ENCODE measurements at places on chromosomes 12 and 14.

DNA sequence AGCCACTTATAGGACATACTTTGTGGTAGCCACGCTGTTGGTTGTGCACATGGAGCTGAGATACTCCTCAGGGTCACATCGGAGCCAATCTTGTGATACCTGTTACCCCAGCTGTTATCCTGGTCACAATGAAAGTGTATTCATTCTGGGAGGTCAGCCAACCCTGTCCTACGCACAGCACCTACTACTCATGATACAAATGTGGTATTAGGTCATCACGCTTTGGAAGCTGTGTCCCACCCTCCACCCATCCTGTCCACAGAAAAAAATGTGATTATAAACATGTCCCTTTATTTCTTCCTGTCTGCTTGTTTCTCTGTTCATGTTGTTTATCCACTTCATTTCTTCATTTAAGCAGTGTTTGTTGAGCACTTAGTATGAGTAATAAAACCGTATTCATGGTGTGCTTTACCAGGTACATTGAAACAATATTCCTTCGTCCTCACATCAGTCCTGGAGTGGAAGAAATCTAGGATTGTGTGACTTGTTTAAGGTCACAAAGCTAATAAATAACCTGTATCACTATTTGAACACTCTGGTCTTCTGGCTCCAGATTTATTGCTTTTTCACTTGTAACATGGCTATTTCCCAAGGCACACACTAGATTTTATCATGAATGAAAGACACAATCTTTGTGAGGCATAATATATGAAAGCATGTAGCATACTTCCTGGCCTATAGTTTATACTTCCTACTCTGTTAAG lies 73.1 kb downstream of the DERA start:
- DNase-seq, result peak; percentile 71

GRCh38 chr14:64705381-64706118 lies 1.3 kb downstream of the PLEKHG3 start:
- no peak for DNase-seq

DNA sequence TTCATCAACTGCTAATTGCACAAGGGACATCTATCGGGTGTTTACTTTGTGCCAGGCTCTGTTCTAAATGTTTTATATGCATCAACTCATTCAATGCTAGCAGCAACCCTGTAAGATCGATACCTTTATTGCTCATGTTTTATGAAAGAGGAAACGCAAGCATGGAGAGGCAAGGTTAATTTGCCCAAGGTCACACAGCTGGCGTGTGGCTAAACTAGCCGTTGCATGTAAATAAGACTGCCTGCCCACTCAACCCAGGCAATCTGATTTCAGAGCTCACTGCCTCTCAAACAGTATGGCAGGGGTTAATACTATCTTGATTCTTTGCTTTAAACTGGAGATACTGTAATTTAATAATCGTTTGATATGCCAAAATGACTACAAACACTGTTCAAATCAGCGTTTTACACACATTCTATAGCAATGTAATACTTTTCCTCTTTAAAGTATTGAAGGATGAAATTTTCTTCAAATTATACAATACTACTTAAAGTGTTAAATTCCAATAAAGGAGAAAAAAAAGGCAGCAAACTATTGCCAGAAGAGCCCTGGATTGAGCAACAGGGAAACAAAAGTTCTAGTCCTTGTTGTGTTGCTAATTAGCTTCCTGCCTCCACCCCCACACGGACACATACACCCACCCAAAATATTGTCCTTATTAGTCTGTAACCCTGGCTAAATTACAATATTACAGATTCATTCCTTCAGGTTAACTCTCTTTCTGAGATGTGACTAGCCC lies 39.1 kb upstream of the DHRS7 start:
- no peak for DNase-seq

DNA sequence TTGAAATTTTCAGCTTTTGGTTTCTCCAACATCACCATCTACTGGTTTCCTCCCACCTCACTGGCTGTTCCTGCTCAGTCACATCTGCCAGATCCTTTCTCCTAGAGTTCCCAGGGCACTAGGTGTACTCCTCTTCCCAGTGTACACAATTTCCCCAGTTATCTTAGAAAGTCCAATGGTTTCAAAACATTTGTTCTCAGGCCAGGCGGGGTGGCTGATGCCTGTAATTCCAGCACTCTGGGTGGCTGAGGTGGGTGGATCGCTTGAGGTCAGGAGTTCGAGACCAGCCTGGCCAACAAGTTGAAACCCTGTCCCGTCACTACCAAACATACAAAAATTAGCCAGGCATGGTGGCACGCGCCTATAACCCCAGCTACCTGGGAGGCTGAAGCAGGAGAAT lies 60.7 kb downstream of the SPPL3 start:
- no peak for DNase-seq

- DNase-seq, result no peak
Observed at GRCh38 chr12:44484862-44485261, 391.3 kb downstream of the NELL2 start.

- no peak for DNase-seq
Observed at GRCh38 chr14:24595073-24595808, 14.2 kb downstream of the GZMH start.

- DNase-seq, result no peak
Observed at GRCh38 chr12:93318720-93319522, 58.8 kb upstream of the NUDT4 start.

DNA sequence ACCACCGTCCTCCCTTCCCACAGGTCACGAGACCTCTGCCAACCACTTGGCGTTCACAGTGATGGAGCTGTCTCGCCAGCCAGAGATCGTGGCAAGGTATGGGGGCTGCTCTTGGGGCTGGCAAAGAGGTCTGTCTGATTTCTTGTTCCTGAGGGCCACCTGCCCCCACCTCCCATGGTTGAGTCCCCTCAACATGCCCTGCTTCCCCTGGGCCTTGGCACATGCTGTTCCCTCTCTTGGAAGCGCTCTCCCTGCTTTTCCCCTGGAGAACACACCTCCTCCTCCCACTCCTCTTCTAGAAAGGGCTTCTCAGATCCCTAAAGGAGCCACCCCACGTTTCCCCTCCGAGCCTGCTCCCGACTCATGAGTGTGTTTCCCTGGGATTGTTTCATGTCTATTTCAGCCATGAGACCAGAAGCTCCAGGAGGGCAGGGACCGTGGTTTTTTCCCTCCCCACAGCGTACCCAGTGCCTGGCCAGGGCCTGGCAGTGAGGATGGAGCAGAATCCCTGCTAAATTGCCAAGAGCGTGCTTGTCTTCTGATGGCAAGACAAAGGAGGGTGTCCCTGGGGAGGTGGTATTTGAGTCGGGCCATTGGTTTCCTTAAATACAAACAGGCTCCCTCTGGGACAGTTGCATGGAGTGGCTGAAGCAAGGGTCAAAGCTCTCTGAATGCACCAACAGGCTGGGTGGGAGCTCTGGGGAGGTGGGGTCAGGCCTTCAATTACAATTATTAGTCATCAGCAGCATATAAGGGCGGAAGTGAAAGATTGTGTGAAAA lies 34.1 kb downstream of the CYP46A1 start:
- DNase-seq, result no peak

- DNase-seq, result no peak
Observed at GRCh38 chr14:102252834-102253801, 51.8 kb downstream of the MOK start.

DNA sequence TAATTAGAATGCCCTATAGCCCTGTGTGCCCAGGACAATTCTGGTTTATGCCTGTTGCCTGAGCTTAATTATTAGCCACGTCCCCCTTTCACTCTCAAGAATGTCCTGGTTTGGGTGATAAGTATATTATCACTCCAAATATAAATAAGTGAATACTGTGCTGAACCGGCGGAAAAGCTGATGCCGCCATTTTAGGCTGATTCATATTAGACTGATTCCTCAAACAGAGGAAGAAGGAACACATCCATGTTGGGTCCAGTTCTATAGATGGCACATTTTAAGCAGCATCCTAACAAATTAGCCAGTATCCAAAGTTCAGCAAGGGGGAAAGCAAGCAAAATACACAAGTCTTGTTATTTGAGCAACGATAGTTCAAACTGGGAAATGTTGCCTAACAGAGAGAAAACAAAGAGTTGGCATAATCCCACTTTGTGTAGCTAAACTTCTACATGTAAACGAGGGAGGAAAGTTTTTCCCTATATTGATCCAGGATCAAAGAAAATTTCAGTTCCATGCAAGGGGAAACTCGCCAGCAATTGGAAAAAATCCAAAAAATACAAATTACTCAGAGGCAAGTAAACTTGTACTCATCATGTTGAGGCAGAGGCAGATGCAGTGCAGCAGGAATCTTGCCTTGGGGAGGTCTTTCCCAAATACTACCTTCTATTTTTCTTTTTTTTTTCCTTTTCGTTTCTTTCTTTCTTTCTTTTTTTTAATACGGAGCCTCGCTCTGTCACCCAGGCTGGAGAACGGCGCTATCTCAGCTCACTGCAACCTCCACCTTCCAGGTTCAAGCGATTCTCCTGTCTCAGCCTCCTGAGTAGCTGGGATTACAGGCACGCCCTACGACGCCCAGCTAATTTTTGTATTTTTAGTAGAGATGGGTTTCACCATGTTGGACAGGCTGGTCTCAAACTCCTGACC lies 96.2 kb downstream of the ITPR2 start:
- DNase-seq, result peak; percentile 21

GRCh38 chr12:69097619-69098368 lies 141.6 kb upstream of the CPSF6 start:
- peak; percentile 72 for DNase-seq

DNA sequence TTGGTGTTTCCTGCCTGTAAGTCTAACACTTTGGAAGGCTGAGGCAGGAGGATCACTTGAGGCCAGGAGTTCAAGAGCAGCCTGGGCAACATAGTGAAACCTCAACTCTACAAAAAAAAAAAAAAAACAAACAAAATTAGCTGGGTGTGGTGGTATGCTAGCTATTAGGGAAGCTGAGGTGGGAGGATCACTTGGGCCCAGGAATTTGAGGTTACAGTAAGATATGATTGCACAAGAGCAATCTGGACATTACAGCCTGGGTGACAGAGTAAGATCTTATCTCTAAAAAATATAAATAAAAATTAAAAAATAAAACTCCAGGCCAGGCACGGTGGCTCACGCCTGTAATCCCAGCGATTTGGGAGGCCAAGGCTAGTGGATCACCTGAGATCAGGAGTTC lies 39.8 kb upstream of the CMKLR1 start:
- no peak for DNase-seq

DNA sequence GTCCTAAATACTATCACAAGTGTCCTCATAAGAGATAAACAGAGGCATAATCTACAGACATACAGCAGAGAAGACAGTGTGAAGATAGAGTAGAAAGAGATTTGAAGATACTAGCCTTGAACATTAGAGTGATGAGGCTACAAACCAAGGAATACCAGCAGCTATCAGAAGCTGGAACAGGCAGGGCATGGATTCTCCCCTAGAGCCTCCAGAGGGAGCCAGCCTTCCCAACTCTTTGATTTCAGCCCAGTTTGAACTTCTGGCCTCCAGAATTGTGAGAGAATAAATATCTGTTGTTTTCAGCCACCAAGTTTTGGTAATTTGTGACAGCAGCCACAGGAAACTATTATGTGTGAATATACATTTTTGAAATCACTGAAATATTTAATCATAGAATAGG lies 47.2 kb downstream of the CCDC91 start:
- DNase-seq, result peak; percentile 24

DNA sequence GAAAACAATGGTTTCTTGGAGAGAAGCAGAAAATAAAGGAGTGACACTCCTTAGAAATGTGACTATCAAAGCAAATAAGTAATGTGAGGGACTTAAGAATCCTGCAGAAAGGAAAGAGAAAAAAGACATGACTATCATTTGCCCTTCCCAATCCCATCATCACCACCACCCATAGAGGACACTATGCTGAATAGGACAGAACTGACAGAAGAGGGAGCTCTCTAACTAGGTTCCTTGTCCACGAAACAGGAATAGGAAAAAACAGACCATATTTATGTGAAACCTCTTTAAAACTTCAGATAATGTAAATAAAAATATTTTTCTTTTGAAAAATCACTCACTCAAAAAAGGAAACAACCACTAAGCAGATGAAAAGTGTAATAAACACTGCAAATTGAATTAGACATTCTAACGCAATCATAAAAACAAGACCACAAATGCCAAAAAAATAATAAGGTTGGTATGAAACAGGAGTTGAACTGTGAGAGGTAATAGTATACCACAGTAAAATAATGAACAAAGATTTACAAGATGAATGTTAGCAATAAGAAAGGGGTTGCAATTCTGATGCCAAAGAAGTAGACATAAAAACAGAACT lies 24.1 kb downstream of the KLRD1 start:
- DNase-seq, result peak; percentile 79

DNA sequence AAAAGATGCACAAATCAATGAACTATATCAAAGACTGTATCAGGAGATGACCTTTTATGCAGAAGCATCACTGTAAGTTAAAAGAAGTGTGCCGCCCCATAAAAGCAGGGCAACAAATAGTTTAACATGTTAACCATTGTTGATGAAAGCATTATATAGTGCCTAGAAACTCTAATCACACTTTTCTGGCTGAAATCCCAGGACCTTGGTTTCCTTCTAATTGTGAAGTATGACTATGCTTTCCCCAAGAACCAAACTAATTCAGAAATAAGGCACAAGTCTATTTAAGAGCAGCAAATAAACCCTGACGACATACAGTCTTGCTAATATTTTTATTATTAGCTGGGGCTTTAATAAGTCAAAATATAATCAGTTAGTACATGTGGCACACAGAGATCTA lies 21.7 kb downstream of the RACGAP1 start:
- no peak for DNase-seq

GRCh38 chr12:116065606-116066005 lies 211.9 kb downstream of the MED13L start:
- DNase-seq, result peak; percentile 57

DNA sequence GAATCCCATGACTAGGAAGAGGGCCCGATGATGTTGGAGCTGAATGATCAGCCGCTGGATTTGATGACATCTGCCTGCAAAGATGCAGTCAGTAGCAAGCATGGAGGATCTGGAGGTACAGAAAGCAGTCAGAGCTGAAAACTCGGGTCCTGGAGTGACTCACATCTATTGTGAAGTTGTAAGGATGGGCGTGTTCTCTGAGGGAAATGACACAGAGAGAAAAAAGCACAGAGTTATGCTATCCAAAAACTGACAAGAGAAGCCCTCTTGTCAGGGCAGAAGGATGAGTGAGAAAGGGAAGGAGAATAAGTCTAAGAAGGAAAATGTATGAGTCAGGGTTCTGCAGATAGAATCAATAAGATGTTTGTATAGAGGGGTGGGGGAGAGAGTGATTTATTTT lies 380.4 kb upstream of the CCDC196 start:
- peak; percentile 59 for DNase-seq

GRCh38 chr14:105485739-105486162 lies 935 bp upstream of the CRIP1 start:
- no peak for DNase-seq

- no peak for DNase-seq
Observed at GRCh38 chr14:105989566-105990302, 463.4 kb downstream of the TMEM121 start.

DNA sequence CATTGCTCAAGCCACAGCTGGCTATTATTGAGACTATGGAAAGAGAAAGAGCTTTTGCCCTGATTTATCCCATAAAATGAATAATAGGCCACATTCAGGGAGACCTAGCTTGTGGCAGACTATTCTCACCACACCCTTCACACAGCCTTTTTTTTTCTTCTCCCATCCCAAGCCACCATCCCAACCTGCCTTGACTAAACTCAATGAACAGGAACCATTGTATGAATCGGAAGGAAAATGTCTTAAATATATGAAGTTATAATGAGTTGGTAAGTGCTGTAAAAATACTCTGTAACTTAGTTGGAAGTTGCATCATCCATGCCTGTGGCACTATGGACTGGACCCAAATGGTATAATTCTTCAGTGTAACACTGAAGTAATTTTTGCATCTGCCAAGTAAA lies 338.4 kb downstream of the RAD51B start:
- no peak for DNase-seq

- no peak for DNase-seq
Observed at GRCh38 chr12:29662734-29663323, 120.9 kb downstream of the TMTC1 start.

All from cardiac fibroblast (primary cell).